SK-MEL-5 (cell line): ENCODE measurements at places on chromosomes 5 and 9. TPM values are rescaled to one million over a fixed set of nuclear protein-coding genes. Genes with fewer than 3 reads are reported as not detected.
A peak's percentile ranks its signal among the peaks of the same experiment; 100 is the strongest.

Gene GABRA1
- not detected in 2 replicates for total RNA-seq

Gene QRFP
- total RNA-seq = not detected in 2 replicates

Gene GFPT2
- total RNA-seq = 1.7 and 2.3 TPM in 2 replicates

Gene ACTL7A
- not detected in 2 replicates for total RNA-seq

Gene TAF11L9
- not detected in 2 replicates for total RNA-seq

Gene PCDHB14
- 0.24 and 0.40 TPM in 2 replicates for total RNA-seq

Gene LCN1
- total RNA-seq = not detected in 2 replicates

Gene SPATA31C1
- not detected in 2 replicates for total RNA-seq

Gene FRRS1L
- total RNA-seq = 0.03 TPM in 2 replicates

DNA sequence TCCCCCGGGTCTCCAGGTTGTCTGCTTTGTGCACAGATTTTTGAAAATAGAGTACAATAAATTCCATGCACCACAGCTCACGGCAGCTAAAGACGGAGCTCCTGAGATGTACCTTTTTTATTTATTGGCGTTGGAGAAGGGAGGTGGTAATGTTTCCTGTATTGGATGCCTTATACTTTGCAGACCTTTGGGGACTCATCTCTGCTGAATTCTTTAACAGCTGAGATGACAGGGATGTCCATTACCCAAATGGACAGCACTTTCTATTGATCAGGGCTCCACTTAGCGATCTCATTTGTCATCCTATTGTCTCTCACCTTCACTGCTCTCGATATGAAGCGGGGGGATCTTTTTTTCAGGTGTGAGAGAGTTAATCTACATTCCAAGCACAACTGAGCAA lies 137.8 kb downstream of the EFNA5 start:
- no peak for DNase-seq

DNA sequence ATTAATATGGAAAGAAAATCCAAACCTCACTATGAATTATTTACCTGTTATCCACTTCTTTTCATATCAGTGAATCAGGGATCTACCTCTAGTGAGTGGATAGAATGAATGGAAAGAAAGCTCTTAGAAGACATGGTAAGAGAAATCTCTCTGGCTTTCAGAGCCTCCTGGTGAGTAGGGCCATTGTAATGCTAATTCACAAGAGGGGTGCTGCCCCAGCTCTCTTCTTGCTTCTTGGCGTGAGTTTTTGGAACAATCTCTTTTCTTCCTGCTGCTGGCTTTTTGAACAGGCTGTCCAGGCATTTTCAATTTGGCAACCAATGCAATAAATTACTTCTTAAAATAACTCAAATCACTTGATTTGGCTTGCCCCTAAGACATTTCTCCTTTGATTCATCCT lies 49.9 kb upstream of the KCNN2 start:
- DNase-seq = no peak

DNA sequence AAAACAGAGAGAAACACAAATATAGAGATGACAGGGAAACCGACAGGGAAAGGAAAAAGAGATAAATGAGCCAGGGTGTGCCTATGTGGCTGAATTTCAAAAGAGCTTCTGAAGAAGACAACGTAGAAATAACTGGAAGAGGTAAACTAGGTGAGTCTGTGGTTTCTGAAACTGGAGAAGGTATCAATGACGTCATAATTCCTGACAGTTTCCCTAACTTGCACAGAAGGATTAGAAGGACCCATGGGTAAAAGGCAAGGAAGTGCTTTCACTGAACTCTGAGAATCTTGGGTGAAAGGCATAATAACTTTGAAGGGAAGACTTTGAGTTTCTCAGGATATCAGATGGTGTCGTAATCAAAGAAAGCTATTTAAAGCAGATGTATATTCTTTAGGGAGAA lies 790.8 kb upstream of the NUDT12 start:
- peak; percentile 45 for DNase-seq

DNA sequence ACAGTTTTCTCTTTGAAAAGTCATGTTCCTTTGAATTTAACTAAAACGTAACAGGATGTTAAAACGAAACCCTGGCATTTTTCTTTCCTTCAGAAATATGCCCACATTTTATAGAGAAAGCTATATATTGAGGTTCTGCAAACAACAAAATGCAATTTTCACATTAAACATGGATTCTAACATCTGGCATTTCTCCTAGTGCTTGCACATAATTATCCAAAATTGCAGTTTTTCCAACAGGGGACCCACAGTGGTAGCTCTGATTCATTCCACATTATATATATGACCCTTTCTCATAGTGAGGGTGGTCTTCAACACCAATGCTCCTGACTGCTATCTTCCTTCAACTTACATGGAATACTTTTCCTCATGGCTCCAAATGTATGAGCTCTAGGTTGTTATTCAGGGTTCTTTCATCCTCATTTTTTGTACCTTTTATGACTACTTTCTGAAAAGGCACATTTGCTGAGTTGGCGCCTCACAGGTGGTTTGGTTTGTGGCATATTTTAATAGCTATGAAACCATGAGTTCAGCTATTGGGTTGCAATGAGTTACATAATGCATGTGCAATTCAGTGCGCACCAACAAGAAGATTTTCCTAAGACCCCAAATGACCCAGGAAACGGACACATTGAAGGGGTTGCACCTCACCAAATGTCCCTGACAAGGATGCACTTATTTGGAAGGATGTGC lies 551.7 kb downstream of the RAB3C start:
- DNase-seq = no peak

GRCh38 chr9:91035825-91036208 lies 234.2 kb downstream of the SYK start:
- no peak for DNase-seq

- DNase-seq = no peak
Measured at GRCh38 chr5:37015795-37016666, 139.5 kb downstream of the NIPBL start.

DNA sequence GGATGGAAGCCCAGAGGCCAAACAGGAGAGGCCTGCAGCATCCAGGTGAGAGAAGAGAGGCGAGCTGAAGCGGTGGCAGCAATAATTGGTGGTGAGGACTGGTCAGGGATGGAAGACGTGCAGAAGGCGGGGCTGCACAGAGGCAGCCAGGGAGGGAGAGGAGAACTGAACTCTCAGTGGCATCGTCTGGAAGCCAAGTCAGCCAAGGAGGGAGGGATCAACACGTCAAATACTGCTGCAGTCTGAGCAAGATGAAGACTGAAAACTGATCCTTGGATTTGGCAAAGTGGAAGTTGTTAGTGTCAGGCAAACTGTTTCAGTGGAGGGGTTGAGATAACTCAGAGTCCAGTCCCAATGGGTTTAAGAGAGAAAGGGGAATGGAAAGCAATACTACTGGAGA lies 145.4 kb downstream of the CDK5RAP2 start:
- DNase-seq = no peak

DNA sequence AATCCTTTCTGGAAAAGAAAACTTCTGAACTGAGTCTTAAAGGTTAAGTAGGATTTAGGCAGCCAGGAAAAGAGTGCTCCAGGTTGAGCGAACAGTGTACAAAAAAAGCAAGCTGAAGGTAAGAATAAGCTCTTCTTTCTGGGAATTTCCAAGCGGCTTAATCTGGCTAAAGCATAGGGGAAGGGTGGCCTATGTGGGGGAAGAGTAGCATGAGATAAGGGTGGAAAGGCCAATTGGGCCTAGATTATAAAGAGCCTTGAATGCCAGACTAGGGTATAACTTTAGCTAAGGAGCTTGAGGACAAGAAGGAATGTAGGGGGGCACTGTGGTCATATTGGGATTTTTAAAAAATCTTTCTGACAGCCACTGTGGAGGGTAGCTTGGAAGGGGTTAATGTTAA lies 37.3 kb upstream of the NR5A1 start:
- DNase-seq = no peak

DNA sequence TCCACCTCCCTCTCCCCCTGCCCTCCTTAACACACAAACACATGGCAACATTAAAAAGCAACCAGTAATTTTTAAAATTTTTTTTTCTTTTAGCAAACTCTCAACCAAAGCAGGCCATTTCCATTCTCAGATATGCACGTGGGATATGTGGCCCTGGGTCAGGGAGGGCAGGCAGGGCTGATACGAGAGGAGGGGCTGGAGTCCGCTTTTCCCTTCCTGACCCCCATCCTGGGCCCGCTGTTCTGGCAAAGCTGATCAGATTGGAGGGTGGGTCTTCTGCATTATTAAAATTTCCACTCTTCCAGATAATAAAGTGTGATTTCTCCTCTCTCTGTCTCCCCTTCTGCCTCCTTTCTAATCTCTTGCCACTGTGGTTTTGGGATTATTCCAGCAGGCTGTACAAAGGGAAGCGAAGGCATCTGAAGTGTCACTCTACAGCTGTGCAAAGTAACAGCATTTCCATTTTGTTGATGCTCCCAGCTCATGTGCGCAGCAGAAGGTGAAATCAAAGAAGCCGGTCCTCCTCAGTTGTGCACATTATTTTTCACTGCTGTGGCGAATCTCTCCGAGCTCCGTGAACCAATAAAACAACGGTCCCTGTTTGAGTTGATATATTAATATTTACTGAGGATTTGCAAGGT lies 12.0 kb downstream of the IRX1 start:
- no peak for DNase-seq

DNA sequence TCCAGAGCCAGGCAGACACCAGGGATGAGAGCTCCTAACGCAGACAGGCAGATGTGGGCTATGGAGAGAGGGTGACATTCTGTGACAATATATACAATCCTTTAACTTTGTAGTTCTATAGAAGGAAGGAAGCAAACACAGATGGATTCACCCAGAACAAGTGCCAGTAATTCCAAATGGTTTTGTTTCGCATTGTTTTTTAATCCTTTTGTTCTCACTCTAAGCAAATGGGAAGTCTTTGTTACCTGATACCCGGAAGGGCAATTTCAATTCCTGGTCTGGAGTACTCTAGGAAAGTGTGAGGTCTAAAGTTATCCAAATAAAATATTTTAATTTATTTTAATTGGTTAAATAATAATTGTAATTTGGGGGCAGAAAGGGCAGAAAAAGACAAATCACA lies 2.5 kb downstream of the FRMD3 start:
- no peak for DNase-seq

DNA sequence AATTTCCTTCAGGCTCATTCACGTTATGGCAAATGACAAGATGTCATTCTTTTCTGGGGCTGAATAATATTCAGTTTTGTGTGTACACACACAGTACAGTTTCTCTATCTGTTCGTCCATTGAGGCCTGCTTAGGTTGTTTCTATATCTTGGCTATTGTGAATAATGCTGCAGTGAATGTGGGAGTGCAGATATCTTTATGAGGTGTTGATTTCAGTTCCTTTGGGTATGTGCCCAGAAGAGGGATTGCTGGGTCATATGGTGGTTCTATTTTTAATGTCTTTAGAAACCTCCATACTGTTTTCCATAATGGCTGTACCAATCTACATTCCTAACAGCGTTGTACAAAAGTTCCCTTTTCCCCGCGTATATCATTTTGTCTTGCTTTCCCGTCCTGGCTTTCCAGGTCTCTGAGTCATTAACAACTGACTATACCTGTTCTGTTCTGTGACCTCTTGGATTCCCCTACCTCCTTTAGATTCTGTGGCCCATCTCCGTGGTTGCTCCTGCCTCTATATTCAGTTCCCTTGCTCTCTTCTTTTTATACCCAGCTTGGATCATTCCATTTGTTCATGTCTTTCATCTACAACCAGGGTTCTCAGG lies 6.8 kb downstream of the SNX30 start:
- DNase-seq = peak; percentile 41

DNA sequence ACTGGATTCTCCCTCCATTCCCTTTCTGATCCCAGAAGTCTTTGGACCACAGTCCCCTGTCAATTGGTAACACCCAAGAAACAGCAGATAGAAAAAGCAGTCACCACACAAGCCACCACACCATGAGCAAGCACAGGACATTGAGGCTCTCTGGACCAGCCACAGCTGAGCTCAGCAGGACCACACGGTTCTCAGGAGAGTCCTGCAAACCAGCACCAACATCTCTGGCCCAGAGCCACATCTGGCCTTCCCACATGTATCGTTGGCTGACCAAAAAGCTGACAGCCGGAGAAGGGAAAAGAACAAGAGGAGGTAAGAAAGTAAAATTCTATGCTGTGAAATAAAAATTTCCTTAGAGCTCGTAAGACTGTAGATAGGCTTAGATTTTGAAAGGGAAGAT lies 56.7 kb downstream of the KLHL3 start:
- DNase-seq = no peak

GRCh38 chr5:11854936-11855335 lies 49.3 kb downstream of the CTNND2 start:
- no peak for DNase-seq

DNA sequence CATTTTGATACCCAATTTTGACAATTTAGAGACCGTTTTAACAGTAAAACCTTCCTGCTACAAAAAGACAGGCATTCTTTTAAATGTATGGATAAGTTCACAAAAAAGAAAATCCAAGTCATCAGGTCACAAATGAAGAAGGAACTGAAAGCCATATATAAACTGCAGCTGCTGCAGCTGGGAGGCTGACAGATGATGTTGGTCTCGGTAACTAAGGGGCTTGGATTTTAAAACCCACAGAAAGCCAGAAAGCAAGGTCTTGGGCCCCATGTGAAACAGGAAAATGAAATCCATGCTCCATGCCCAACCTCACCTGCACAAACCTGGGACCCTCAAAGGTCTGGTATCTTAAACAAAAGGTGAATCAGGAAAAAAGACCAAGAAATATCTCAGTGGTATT lies 15.7 kb upstream of the C5orf34 start:
- no peak for DNase-seq

DNA sequence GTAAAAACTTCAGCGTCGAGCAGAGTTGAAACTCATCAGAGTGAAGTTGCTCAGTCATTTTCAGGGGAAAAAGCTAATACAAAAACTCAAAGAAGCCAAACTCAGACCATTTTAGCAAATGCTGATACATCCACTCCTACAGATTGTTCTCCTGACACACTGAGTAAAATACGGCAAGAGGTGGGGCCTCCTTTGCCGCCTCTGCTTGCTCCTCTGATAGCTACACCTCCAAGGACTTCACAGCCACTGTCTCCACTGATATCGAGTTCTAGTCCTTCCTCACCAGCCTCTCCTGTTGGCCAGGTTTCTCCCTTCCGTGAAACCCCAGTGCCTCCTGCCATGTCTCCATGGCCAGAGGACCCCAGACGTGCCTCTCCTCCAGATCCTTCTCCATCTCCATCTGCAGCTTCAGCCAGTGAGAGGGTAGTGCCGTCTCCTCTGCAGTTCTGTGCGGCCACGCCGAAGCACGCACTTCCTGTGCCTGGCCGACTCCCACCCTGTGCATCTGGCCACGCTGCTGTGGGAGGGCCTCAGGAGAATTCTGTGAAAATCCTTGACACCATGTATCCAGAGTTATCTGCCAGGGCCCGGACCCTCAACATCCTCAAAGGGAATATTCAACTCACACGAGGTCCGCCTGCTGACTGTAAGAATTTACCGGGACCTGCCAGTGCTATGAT lies 41.7 kb downstream of the ICE1 start:
- DNase-seq = no peak
